ENCODE measurements at places on chromosomes 5 and 9.

DNA sequence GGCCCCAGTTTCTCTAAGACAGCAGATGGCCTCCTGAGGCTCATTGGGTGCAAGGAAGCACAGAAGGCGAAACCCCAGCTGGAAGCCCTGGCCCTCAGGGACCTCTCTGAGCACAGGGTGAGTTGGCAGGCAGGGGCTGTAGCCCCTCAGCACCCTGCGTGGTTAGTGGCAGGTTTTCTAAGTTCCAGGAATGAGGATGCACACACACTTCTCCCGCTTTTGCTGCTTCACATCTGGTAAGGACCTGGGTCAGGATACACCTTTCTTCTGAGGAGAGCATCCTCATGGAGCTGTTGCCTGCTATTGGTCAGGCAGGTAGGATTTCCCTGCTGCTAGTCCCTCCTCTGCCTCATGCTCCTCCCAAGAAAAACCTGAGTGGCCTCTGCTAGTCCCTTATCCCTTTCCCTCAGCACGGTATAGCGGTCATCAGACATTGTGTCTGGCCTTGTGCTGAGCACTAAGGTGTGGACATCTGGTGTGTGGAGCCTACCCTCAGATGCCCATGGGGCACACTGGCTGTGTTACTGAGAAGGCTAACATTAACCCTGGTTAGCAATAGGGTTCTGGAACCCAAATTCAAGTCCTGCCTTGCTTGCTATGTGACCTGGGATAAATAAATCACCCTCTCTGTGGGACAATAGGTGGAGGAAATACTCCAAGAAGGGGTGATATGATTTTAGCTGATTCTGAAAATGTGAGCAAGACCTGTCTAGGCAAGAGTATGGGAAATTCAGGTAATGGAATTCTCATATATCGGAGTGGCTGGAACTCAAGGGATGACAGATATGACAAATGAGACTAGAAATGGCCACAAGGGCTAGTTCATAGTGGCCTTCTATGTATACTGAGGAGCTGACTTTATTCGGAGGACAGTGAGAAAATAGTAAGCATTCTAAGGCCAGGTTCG is 1.6 kb downstream of the SLC22A4 start:
- DNase-seq: no peak

GRCh38 chr5:155833287-155833686 is 493.7 kb upstream of the SGCD start:
- DNase-seq: no peak

DNA sequence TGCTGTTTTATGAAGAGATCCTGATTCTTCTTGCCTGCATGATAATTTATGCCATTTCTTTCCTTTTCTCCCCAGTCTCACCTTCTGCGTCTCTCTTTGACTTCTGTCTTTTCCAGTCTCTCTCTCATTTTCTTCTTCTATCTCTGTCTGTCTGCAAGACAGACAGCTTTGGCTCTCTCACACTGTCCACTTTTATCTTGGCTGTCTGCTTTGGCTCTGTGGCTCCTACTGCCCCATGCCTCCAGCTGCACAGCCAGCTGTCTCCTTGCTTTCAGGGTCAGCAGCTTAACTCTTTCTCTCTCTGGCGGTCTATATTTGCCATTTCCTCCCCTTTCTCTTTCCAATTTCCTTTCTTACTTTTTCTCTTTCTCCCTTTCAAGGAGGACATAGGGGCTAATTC is 971.1 kb upstream of the COX7C start:
- no peak for DNase-seq

- no peak for DNase-seq
Observed at GRCh38 chr5:100644185-100644584, 109.0 kb downstream of the FAM174A start.

GRCh38 chr5:96641368-96642280 is 20.6 kb upstream of the CAST start:
- DNase-seq: no peak

GRCh38 chr5:154118893-154119336 is 71.6 kb upstream of the GALNT10 start:
- no peak for DNase-seq

GRCh38 chr9:97398999-97399758 is 12.7 kb upstream of the TDRD7 start:
- peak; percentile 43 for DNase-seq

- DNase-seq: no peak
Observed at GRCh38 chr5:54205453-54205852, 104.9 kb downstream of the ARL15 start.

DNA sequence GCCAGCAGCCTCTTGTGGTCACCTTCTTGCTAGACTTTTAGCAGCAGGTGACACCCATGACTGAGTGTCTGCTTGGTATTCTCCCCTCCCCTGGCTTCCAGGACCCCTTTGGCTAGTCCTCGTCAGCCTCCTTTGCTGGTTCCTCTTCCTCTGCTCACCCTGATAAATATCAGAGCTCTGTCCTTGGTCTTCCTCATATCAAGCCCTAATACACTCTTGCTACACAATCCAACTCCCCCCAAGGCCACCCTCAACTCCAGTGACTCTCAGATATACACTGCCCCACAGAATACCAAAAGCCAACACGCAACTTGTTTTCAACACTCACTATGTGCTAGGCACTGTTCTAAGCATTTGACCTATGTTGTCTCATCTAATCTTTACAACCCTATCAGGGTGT is 30.3 kb upstream of the LCP2 start:
- DNase-seq: no peak

DNA sequence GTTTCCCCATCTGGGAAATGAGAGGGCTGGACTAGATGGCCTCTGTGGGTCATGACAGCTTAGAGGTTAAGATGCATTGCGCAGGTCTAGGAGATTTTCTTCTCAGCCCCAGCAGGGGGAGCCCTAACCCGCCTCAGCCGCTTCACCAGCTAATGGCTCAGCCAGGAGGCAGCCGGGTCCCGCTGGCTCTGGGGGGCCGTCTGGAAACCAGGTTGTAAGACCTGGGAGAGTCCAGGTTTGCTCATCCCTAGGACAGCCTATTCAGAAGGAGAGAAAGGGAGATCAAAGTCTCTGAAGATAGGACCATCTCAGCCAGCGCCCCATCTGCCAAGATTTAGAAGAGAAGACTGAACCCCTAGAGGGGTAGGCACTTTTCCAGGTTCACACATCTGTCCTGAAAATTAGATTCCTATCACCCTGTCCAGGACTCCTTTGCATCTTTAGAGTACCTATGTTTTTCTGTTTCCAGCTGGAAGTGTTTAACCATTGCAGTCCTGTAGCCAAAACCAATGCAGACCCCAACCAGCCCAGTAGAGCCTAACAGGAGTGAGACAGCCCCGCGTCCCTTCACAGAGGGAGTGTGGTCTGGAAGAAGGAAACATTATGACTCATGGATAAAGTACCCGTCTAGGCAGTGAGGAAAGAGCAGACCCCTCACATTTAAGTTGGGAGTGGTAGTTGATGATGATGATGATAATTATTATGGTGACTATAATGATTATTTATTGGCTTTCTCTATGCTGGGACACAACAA is 27.5 kb downstream of the SPARC start:
- DNase-seq: peak; percentile 56

DNA sequence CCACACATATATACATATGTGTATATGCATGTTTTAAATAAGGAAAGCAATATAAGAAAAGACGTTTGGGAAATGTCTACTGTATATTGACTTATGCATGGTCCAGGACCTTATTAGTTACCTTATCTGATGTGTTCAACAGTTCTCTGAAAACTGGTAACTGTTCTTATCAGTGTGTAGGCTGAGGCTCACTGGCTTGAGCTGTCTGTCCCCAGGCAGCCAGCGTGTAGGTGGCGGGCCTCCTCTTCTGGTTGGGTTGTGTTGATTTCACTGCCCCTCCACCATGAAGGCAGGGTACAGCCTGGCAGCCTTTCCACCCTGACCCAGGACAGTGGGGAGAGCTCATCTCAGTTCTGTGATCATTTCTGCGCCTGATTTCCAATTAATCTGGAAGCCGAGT is 38.7 kb upstream of the SEMA4D start:
- DNase-seq: no peak

- no peak for DNase-seq
Observed at GRCh38 chr9:7185612-7186011, 427.8 kb downstream of the KDM4C start.

DNA sequence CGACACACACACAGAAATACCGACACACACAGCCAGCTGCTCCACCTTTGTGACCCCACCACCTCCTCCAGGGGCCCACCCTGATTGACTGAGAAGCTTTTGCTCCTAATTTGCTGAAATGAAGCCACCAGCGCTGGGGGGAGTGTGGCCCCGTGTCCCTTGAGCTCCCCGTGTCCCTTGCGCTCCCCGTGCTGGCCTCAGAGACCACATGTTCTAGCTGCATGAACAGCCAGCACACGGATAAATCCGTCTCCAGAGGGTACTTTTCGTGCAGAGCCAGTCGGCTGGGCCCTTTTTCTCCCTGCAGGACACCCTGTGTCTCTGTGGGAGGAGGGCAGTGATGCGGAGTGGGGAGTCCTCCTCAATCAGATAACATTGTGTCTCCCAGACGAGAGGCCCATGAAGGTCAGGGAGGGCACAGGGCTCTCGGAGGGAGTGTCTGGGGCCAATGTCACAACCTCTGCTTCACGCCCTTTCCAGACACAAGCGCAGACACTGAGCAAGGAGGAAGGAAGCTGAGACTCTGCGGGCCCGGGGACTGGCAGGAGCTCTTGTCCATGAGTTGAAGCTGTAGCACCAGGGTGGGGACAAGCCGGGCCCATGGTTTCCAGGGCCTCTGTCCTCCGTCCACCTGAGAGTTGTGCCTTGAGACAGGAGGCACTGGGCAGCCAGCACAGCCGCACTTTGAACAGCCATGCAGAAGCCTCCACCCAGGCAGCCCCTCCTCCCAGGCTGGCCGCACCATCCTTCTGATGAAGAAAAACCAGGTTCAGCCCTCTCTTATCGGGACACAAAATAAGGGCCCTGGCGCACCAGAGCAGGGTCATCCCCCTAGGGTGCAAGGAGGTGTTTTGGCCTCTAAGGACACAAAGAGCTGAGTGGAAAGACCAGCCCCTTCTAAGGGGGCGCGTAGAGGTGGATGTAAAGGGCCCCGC is 36.4 kb upstream of the SLC6A19 start:
- no peak for DNase-seq

DNA sequence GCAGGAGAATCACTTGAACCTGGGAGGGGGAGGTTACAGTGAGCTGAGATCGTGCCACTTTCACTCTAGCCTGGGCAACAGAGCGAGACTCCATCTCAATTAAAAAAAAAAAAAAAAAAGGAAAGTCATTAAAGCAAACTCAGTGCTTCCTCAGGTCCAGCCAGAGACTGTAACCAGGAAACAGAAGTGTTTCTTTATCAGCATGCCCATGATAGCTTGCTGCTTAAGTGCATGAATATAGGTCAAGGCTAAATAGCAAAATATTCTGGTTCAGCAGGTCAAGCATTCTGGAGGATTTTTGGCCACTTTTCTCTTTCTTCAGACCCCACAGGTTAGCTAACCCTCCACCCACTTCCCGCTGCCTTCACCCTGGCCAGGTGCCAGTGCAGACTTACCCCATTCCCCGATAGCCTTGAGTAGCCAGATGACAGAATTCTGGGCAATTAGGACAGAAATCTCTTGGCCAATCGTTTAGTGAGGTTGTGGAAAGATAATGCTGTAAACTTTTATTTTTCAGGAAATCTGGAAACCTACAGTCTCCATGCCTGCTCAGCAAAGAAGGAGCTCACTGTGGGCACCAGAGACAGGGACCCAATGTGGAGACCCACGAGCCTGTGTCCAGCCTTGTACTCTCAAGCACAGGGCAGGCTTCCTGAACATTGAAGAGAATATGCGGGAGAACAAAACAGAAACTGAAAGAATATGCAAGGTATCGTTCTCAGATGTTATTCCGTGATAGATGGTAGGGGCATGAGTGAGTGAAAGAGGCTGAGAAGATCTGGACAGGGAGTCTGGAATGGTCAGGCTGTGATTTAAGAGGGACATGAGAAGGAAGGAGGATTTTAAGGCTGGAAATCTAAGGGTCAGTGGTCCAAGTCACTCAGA is 4.2 kb upstream of the UGT3A2 start:
- no peak for DNase-seq

GRCh38 chr9:77663754-77664153 is 15.6 kb upstream of the GNA14 start:
- no peak for DNase-seq

- DNase-seq: no peak
Observed at GRCh38 chr5:7897014-7897600, 28.2 kb downstream of the MTRR start.

GRCh38 chr5:36936309-36936708 is 59.7 kb downstream of the NIPBL start:
- DNase-seq: no peak

DNA sequence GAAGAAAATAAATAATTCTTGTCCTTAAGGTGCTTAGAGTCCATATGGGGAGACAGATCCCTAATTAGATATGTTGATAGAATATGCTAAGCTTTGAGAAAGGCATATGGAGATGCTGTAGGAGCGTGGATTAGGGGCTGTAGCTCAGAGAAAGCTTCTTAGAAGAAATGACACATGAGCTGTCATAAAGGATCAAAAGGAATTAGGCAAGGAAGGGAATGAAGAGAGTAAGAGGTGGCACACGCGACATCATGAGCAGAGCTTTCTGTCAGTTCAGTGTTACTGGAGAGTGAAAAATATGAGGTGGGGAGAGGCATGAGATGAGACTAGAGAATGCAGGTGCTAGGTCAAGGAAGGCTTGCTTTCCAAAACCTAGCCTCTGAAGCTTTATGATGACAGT is 118.6 kb downstream of the KIAA0825 start:
- DNase-seq: no peak

GRCh38 chr5:76388236-76388635 is 14.8 kb upstream of the IQGAP2 start:
- DNase-seq: no peak

GRCh38 chr9:70081120-70081495 is 37.5 kb downstream of the MAMDC2 start:
- DNase-seq: no peak

- DNase-seq: no peak
Observed at GRCh38 chr5:147617191-147617606, 107.3 kb upstream of the DPYSL3 start.

GRCh38 chr5:132190161-132190817 is 37.4 kb downstream of the P4HA2 start:
- DNase-seq: no peak

- DNase-seq: no peak
Observed at GRCh38 chr9:127518091-127518856, 67.0 kb downstream of the LRSAM1 start.

DNA sequence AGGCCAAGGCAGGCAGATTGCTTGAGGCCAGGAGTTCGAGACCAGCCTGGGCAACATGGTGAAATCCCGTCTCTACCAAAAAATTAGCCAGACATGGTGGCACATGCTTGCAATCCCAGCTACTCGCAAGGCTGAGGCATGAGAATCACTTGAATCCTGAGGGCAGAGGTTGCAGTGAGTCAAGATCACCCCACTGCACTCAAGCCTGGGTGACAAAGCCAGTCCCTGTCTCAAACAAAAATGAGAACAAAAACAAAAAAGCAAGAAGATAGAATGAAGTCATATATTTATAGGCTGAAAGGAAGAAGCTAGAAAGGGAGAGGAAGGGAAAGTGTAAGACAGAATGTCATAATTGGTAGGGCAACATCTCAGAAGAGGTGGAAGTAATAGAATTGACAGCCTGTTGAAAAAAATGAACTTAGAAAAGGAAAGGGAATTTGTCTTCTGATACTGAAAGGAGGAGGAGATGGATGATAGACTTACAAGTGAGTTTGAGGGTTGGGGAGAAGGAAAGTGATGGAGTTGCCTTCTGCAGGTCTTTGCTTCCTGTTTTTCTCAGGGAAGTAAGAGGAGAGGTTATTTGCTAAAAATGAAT is 32.2 kb downstream of the CARD6 start:
- no peak for DNase-seq

- DNase-seq: no peak
Observed at GRCh38 chr5:7014611-7015010, 301.4 kb downstream of the TENT4A start.

- DNase-seq: no peak
Observed at GRCh38 chr9:137255448-137256114, 454 bp downstream of the NELFB start.

All from effector CD8-positive, alpha-beta T cell (primary cell).